ENCODE measurements at places on chromosomes 4 and X.

GRCh38 chrX:82218361-82218760 lies 1016.5 kb downstream of the SH3BGRL start:
- no peak for DNase-seq

GRCh38 chr4:8024073-8024786 lies 84.6 kb upstream of the AFAP1 start:
- no peak for DNase-seq

GRCh38 chr4:8019396-8020365 lies 80.0 kb upstream of the AFAP1 start:
- no peak for DNase-seq

DNA sequence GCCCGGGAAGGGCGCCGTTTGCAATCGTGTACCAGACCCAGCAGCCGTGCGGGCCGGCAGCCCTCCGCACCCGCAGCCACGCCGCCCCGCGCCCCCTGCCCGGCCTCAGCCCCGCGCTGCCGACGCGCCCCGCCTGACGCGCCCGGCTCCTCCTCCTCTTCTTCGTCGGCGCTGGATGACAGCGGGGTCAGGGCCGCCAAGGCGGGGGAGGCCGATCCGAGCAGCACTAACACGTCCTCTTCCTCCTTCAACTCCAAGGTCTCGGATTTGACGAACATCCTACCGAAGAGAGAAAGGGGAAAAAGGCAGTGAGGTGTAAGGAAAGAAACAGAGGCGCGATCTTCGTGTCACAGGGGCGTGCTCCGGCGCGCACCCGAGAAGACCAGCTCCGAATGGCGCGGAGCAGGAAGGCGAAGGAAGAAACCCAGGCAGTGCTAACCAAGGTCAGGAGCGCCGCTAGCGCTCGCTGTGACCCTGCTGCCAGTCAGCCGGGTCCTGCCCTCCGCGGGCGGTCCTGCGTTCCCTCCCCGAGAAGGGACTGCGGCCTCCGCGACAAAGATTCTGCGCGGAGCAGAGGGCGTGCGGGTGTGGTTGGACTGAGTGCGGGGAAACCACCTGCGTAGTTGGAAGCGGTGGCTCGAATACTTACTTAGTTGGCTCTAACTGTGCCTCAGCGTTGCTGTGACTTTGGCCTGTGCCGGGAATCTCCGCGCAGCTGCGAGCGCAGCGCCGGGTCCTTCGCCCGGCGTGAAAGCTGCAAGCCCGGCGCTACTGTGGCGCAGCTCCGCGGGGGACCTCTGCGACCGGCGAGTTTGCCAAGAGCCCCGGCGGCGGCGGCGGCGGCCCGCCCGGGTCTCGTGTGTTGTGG lies 548 bp downstream of the NEUROG2 start:
- DNase-seq = no peak

GRCh38 chr4:147303174-147303872 lies 177.6 kb upstream of the EDNRA start:
- no peak for DNase-seq

Measured in NCI-H1436 treated with DMSO at 0.1 percent for 48 hours (cell line).